Large intestine (tissue), 12 donors: ENCODE measurements at places on chromosomes 1 and 21.
A peak's percentile ranks its signal among the peaks of the same experiment; 100 is the strongest.

DNA sequence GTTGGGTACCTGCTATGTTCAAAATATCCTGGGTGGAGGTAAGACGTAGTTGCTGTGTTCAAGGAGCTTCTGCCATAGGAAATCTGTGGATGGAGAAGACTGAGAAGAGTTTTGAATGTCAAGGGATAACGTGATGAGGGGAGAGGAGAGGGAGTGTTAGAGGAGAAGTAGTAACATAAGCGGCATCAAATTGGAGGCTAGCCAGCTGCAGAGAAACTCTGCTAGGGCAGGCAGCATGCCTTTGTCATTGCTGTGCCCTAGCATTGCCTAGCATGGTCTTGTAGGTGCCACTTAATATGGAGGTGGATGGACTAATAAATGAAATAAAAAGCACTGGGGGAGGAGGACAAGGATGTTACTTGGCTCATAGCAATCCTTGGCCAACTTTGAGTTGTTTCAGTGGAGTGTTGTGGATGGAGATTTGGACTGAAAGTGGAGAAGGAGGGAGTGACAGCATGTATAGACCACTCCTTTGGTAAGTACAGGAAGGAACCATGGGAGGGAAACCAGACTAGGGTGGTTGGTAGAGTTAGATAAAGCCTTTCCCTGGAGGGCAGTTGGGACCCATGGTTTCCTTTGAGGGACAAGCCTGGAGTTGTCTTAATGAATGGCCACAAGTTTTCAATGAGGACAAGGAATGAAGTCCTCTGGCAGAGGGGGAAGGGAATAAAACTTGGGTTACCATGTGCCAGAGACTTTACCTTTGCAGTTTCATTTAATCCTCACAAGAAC, 6.3 kb downstream of the VANGL1 start:
- H3K36me3 ChIP-seq = peaks cover 8% of the 10 kb centered on the region
- peaks cover 39% of the 10 kb centered on the region for H3K4me1 ChIP-seq
- no peak overlapping the region for H3K27ac ChIP-seq

GRCh38 chr1:23184212-23184934, 15.7 kb upstream of the LUZP1 start:
- no peaks in the 10 kb centered on the region for H3K36me3 ChIP-seq
- H3K4me3 ChIP-seq = peak overlapping the region; percentile 21
- H3K27me3 ChIP-seq = no peaks in the 10 kb centered on the region
- no peak overlapping the region for H3K27ac ChIP-seq
- peaks cover 11% of the 10 kb centered on the region for H3K4me1 ChIP-seq

DNA sequence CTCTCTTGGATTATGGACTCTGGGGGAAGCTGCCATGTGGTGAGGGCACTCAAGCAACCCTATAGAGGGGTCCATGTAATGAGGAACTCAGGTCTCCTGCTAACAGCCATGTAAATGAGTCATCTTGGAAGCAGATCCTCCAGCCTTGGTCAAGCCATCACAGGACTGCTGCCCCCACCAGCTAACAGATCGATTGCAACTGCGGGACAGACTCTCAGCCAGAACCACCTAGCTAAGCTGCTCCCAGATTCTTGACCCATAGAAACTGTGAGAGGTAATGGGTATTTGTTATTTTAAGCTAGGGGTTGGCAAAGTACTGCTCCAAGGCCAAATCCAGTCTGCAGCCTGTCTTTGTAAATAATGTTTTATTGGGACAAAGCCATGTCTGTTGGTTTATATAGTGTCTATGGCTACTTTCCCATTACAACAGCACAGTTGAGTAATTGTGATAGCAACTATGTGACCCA, 27.6 kb upstream of the MAP3K7CL start:
- no peaks in the 10 kb centered on the region for H3K36me3 ChIP-seq
- no peaks in the 10 kb centered on the region for H3K27me3 ChIP-seq
- H3K27ac ChIP-seq = no peak overlapping the region
- DNase-seq = no peak
- H3K4me1 ChIP-seq = peaks cover 29% of the 10 kb centered on the region
- no peak overlapping the region for H3K4me3 ChIP-seq

- H3K4me3 ChIP-seq = no peak overlapping the region
- H3K27ac ChIP-seq = no peak overlapping the region
- no peak for DNase-seq
- H3K4me1 ChIP-seq = no peaks in the 10 kb centered on the region
- H3K27me3 ChIP-seq = no peaks in the 10 kb centered on the region
Measured at GRCh38 chr1:206456577-206457370, 13.5 kb upstream of the IKBKE start.
